ENCODE measurements at places on chromosomes 5 and 9. TPM values are rescaled to one million over a fixed set of nuclear protein-coding genes. Genes with fewer than 3 reads are reported as not detected.

The EPB41L4A gene
- 0.59 TPM for polyA plus RNA-seq

The TBC1D13 gene
- 18.6 TPM for polyA plus RNA-seq

The FUBP3 gene
- 37.3 TPM for polyA plus RNA-seq

The DMRT3 gene
- not detected for polyA plus RNA-seq
